Cardiac septum (tissue), 1 donor: ENCODE measurements at places on chromosomes 16 and 17. TPM values are rescaled to one million over a fixed set of nuclear protein-coding genes. Genes with fewer than 3 reads are reported as not detected.

- no peak for DNase-seq
Observed at GRCh38 chr16:77434530-77435271, at the start of gene ADAMTS18. ADAMTS18 (minus strand) TSS chr16:77435034; CDS start chr16:77434695, 339 bp downstream.

DNA sequence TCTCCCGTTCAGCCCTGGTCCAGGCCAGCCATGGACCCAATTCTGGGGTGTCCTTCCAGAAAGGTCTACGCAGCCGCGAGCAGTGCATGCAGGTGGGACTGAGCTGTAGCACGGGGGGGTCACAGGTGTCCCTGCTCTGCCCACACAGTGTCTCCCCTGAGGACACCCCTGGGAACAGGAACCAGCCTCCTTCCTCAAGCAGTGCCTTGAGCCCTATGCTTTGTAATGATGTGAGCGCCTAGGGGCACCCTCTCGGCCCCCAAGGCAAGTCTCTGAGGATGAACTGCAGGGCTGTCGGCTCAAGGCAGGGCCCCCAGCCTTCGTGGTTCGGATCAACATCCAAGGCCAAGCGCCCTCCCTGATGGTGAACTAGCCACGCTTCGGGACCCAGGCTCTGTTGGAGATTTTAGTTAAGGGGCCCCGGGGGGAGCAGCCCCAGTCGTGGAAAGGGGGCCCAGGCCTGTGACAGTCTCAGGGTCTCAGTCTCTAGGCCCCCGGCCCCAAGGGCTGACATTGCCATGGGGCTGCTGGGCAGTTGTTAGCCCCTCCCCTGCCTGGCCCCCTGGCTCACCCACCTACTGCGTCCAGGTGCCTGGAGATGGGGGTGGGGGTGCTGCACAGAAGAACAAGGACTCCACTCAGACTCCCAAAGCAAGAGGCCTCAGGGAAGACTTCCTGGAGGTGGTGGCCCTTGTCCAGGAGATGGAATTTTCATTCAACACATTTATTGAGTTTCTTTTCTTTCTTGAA, 2.3 kb downstream of the IL17C start:
- DNase-seq = no peak

DNA sequence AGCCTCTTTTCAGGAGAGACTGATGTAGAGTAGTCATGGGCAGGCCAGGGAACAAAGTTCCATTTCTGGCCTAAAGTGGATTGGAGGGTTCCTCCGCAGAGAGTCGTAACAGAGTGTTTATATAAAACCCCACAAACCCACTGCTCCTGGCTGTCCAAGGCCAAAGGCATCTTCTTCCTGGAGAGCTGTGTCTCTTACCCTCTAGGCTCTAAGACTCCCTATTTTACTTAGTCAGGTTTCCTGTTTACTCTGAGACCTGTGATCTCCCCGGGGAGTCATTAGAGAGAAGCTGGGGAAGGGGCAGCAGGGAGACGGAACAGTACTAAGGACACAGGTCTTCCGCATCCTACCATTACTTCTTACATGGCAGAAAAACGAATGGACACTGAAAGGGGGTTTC, 69.5 kb downstream of the HIC1 start:
- no peak for DNase-seq

GRCh38 chr16:57866529-57866918, 64.2 kb upstream of the KIFC3 start:
- no peak for DNase-seq

- DNase-seq = no peak
Observed at GRCh38 chr16:23365602-23366240, 63.6 kb downstream of the SCNN1B start.

- no peak for DNase-seq
Observed at GRCh38 chr17:61734466-61734865, 128.9 kb downstream of the BRIP1 start.

GRCh38 chr17:7873051-7873450, 15.2 kb downstream of the CYB5D1 start:
- no peak for DNase-seq

DNA sequence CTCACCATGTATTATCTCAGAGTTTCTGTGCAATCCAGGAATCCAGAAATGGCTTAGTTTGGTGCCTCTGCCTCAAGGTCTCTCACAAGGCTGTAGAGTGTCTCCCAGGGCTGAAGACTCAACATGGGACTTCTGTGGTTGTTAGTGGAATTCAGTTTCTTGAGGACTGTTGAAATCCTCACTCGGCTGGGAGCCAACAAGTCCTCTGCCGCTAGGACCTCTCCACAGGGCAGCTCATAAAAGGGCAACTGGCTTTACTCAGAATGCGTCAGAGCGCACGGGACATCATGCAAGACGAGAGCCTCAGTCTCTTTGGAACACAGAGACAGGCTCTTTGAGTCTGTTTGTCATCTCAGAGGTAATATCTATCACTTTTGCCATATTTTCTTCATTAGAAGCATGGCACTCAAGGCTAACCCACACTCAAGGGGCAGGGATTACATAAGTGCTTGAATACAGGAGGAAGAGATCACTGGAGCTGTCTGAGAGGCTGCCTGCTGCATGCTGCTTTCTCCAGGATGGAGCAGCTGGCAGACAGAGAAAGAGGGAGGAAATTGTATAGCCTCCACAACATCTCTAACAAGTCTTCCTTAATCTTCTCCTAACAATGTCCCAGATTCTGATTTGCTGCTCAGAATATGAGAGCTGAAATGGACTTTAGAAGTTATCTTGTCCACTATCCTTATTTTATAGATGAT, 97.5 kb upstream of the ASIC2 start:
- DNase-seq = no peak

DNA sequence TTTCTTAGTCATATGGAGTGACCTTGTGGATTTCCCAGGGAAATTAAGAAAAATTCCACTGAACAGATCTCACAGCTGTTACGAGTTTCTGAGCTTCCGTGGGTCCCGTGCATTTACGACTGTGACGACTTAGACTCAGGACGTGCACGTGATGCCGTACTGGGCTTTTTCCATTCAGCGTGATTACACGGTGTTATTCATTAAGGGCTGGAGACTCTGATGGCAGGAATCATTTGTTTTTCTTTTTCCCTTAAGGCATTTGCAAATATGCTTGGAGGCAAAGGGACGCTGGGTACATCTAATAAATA, 57.2 kb downstream of the TBC1D16 start:
- no peak for DNase-seq

GRCh38 chr17:81868674-81869220, 2.4 kb downstream of the ARHGDIA start:
- no peak for DNase-seq

- no peak for DNase-seq
Observed at GRCh38 chr17:17636272-17636885, 44.9 kb upstream of the PEMT start.

DNA sequence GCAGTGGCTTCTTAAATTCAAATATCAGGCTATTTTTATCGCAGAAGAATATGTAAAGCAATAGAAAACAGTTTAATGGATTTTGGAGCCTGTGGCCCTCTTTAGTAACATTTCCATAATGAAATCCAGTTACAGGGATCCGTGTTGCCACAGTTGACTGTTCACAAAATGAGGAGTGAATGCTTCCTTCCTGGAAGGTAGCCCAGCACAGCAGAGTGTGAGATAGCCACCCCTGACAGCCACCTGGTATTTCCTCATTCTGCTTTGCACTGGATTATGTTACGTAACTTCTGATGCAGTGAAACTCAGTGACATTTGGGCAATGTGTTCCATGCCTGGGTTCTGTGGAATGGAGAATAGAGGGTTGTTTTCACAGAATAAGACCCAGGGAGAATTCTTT, 517.2 kb downstream of the RBFOX1 start:
- no peak for DNase-seq

DNA sequence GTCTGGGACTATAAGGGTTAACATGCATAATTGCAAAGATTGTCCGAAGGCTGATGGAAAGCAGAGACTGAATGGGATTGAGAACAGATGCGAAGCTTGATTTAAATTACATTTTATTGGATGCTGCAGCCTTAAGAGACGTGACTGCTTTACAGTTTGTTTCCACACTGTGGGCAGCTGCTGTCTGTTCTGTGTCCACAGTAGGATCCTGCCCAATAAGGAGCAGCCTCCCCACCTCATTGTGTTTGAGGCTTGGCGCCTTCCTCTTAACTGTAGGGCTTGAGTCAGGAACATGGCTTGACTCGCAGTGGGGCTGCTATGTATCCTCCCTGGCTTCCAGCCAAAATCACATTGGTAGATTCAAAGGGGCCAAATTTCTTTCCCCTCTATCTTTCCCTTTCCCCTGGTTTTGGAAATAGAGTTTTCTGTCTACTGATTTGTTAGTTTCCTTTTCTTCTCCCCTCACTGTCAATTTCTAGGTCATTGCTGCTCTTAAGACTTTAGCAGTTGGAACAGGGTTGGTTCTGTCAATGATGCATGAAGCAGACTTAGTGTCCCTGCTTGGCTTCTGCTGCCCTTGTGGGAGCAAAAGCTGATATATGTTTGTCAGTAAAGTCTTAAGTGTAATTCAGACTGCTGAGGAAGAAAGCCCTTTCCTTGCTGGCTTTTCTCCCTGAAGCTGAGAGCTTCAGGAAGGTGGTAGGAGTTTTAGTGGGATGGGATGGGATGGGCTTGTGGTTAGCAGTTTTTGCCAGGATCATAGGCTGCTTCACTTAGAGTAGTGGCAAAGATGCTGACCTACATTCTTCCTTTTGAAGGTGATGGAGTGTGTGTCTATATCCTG, 5.0 kb upstream of the RARA start:
- DNase-seq = peak; percentile 53

DNA sequence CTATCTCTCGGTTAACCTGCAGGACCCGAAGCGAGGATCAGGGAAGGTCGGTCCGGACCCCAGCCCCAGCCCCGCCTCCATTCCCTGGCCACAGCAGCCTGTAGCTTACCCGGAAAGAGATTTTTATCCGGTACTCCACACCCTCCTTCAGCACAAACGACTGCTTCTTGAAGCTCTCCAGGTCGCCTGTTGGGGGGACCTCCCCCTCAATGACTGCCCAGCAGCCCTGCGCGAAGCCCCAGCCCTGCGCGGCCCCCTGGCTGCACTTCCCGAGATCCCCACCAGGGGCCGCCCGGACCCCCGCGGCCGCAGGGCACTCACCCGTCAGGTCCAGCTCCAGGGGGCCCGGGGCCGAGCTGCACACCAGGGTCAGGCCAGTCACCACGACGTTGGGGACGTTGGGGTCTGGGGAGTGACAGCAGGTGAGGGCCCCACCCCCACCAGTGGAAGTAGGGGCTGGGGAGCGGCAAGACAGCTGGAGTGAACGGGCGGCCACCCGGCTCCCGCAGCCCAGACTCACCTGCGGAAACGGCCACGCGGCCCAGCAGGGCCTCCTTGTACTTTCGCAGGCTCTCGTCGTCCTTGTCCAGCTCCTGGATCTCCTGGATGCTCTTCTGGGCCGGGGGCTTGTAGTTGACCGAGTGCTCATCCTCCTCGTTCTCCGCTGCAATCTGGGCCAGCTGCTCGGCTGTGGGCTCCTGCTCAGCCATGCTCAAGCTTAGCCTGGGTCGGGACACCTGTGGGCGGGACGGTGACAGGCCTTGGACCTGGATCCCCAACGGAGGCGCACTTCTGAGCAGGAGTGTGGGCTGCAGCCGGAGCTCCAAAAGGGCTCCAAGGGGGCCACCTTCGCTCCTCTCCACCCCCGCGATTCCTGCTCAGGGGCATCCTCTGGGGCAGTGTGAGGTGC, 1.7 kb downstream of the ARHGDIA start:
- no peak for DNase-seq

GRCh38 chr17:21189361-21189760, 24.6 kb downstream of the TMEM11 start:
- DNase-seq = no peak

- no peak for DNase-seq
Observed at GRCh38 chr17:78092794-78093324, 35.7 kb downstream of the TMC6 start.

GRCh38 chr16:87658564-87659225, 56.4 kb downstream of the JPH3 start:
- no peak for DNase-seq

GRCh38 chr16:81447383-81448101, 2.9 kb downstream of the CMIP start:
- DNase-seq = no peak

DNA sequence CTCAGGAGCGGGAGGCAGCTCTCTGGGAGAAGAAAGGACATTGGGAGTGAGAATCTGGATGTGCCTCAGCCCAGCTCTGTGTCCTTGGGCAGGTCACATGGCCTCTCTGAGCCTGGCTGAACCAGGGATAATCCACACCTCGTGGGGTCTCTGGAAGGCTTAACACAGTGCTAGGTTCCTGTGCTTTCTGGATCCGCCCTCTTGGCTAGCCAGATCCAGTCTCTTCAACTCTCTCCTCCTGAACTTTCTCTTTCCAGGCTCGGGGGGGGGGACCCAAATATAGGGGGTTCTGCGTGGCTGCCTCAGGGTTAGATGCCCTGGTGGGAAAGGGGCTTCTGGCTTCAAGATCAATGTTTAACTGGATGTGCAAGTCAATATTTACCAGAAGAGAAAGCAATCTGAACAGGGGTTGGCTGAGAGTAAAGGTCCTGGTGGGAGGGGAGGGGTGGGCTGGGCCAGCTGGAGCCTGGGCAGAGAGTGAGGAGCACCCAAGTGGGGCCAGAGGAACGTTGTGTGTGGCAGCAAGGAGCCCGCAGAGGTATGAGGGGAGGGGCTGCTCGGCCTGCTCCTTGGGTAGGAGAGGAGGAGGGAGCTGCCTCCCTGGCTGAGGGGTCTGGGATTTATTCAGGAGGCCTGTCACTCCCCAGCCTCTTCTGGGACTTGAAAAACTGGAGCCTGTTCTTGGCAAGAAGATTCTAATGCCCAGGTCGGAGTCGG, at the start of gene SERPINF2:
Gene SERPINF2, plus strand, starts transcription at position 501 of the 717 bp plus-strand sequence. CDS start 2,125 bp downstream, outside the sequence.
- DNase-seq = no peak

GRCh38 chr16:23570992-23571632, 13.6 kb downstream of the UBFD1 start:
- no peak for DNase-seq

DNA sequence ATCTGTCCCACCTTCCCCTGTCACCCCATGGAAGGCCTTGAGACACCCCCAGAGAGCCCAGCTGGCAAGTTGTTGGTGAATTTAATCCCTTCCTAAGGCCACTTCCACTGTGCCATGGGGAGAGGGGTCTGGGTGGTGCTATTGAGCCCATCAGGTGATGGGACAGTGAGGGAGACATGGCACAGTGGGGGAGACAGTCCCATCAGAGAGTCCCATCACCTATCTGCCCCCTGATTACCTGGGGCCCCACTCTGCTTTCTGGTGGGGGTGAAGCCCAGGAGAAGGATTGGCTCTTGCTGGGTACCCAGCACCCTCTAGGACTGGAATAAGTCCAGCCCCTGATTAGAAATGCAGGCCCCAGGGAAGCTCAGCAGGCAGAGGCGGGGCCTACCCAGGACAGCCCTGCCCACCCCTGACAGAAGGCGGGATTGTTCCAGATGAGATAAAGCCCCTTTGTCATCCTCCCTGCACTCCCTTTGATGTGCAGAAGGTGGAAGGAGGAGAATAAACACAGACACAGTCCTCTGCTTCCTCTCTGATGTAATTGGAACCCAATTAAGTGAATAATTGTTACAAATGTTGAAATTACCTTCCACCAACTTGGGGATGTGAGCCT, 18.9 kb downstream of the TMEM132E start:
- no peak for DNase-seq

HYDIN gene
- 2.6 TPM for total RNA-seq

RASD1 gene
- 4.4 TPM for total RNA-seq

PRSS8 gene
- total RNA-seq = not detected

NOD2 gene
- 0.40 TPM for total RNA-seq

SAMD14 gene
- total RNA-seq = 4.4 TPM

KIFC3 gene
- 70.1 TPM for total RNA-seq
